HT1080 (cell line): ENCODE measurements at places on chromosomes 4 and X.

DNA sequence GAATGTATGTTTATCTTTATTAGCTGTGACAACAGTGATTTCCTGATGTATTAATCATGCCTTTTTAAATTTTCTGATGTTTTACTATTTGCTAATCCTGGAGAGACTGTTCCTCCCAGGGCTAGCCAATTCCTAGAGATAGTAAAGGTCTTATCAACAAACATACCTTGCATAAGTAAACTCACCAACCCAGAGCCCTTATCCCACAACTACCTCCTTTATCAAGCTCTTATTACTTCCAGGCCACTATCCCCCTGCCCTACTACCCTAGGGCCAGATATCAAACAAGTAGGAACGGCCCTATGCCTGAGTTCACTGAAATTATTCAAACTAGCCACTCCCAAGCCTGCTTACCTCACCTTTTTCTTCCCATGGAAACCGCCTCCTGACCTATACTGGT, 58.2 kb upstream of the NPNT start:
- no peak for DNase-seq

DNA sequence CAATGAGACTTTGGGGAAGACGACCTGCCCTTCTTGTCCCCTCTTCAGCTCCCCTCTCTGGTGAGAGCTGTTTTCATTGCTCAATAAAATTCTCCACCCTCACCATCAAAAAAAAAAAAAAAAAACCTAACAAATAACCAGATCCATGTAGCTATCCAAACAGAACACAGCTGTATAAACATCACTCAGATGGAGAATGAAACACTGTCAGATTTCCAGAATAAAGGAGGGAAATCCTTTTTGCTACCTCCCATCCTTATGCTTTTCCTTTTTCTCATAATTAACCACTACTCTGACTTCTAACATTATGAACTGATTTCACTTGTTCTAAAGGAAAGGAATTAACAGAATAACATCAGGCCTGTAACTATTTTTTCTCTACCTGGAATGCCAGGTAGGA, 155.6 kb downstream of the PPP4R3C start:
- DNase-seq = no peak

DNA sequence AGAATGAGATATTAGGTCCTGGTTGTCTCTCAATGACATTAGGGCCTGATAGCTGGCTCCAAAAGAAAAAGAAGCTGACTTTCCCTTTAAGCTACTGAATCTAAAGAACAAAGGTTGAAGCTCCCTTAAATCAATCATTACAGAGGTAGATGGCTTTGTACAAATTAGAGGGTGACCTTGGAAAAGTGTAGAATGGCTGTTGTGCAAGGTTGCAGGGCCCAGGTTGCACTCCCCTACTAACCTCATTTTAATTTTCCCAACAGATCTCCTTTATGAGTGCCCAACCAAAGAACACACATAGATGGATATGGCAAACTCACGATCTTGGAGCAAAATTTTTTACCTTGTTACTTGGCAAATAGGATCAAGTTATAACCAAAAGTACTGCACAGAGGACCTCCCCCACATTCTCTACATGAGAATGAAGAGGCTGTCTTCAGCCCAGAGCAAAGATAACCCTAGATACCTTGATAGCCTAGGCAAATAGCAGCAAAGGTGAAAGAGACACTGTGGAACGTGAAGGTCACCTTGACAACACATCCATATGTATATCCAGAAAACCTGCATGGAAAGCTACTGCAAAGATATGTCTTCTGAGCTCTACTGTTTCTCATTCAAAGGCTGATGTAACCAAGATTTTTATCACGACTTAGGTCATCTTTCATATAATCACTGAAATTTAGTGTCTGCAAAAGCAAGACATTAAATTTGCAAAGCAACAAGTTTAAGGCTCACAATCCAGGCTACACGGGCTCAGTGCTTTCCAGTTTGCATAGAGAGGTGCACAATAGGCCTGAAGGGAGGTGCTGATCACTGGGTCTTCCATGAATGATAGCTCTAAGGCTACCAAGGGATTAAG, 23.0 kb downstream of the KLB start:
- DNase-seq = no peak

DNA sequence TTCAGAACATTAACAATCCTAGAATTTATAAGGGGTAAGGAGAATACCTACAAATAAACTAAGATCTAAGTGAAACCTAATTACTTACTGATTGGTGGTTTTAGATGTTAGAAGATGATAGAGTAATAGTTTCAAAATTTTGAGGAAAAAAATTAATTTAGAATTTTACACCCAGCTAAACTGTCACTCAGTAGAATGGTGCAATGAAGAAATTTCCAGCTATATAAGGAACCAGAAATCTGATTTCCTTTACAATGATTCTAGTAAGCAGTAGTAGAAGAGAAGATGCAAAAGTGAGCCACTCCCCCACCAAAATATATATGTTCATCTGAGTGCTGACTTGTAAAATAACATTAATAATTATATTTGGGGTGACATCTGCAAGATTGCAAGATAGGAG, 55.3 kb upstream of the EPGN start:
- no peak for DNase-seq

DNA sequence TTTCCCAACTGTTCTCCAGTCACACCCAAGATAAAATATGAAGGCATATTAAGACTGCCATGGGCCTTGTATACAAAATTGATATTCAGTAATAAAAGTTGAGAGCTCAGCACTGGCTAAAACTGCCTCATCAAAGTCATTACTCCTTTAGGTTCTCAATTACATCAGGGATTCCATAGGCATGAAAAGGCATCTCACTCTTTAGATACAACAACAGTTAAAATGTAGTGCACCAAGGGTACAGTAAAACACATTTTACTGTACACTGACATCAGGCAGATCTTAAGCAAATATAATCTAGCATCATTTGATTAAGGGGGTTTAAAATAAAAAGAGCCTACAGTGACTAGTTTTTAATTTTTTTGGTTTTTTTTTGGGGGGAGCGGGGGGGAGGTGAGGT, 107.7 kb downstream of the PPP3CA start:
- no peak for DNase-seq
